Fibroblast of villous mesenchyme (primary cell): ENCODE measurements at places on chromosomes 1 and 21. TPM values are rescaled to one million over a fixed set of nuclear protein-coding genes. Genes with fewer than 3 reads are reported as not detected.

- DNase-seq, result no peak
Observed at GRCh38 chr1:225866061-225866837, 15.9 kb downstream of the TMEM63A start.

- DNase-seq, result no peak
Observed at GRCh38 chr1:72355899-72356298, 73.6 kb upstream of the NEGR1 start.

TRAF3IP3 gene
- total RNA-seq, result not detected in 2 replicates

HS2ST1 gene
- total RNA-seq, result 18.4 and 18.6 TPM in 2 replicates

DNA sequence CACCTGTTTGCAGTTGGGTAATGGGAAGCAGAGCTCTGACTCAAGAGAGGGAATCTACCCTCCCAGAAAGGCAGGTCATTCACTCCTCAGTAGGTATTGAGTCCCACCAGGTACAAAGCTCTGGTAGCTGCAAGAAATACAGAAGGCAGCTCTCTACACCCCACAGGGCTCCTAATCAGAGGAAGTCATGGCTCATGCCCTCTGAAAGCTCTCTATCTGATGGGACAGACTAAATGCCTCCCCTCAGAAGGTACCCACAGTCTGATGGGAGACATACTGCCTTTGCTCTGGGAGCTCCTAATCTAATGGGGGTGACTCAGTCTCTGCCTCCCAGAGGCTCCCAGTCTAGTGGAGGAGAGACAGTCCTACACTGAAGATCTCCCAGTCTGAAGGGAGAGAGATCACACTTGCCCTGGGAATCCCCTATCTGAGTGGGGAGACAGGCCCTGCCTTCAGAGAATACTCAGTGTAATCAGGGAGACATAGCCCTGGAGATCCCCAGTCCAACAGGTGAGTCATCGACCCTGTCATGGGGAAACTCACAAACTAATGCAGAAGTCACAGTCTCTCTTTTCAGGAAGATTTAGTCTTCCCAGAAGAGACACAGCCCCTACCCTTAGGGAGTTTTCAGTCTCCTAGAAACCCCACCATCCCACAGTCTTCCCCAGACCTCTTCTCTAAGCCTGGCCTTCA is 23.7 kb downstream of the CAMK1G start:
- no peak for DNase-seq

DNA sequence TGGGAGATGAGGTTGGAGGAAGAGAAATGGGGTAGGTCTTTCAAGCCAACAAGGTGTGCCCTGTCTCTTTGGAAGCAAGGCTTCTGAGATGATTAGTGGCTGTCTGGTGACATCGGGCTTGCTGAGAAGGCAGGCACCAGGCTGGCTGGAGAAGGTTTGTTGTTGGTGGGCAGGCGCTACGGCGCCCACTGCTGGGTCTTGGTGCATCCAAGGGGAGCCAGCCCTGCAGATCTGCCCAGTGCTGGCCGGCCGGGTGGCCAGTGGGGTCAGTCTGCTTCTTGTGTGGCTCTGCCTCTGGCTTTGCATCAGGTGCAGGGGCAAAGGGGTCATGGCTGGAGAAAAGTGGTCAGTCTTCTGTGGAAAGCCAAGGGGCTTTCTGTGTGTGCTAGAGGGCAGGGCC is 126.2 kb downstream of the TLR5 start:
- DNase-seq, result no peak

GRCh38 chr1:194062526-194062925 is 876.1 kb upstream of the B3GALT2 start:
- DNase-seq, result no peak

GRCh38 chr1:177130451-177130945 is 34.0 kb downstream of the ASTN1 start:
- no peak for DNase-seq

GRCh38 chr1:232180779-232181136 is 449.2 kb downstream of the SIPA1L2 start:
- no peak for DNase-seq

DNA sequence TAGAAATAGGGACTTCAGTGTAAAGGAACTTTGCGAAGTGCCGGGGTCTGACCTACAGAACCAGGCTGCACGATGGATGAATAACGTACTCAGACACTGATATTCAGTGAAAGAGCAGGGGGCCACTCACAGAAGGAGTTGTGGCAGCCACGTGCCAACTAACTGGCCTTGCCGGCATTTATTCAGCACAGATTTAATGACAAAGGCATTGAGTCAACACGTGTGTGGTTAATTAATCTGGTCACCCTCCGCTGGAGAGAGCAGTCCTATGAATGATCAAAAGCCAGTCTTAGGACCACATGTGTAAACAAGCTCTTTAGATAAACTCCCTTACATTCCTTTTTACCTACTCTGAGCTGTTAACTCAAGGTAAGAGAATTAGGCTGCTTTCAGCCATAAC is 6.2 kb upstream of the B3GALT2 start:
- DNase-seq, result no peak

GRCh38 chr1:239125027-239125426 is 261.3 kb upstream of the CHRM3 start:
- no peak for DNase-seq
